Ovary (tissue), 10 donors: ENCODE measurements at places on chromosomes 7 and 10. TPM values are rescaled to one million over a fixed set of nuclear protein-coding genes. Genes with fewer than 3 reads are reported as not detected.

DNA sequence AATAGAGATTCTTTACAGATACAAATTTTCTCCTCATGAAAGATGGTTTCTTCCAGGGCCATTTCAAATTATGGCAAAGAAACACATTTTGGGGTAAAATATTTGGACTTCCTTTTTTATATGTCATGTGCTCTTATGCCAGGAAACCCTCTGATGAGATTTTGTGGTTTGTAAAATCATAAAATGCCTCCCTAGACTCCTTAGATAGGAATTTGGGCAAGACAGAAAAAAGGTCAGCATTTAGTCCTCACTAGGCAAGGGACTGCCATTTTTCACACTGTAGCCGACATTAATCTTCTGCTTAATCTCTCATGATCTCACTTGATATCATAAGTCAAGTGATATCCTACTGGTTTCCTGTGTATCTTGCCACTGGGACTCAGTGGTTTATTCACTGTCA is 286.4 kb downstream of the ARHGAP12 start:
- DNase-seq, result no peak

DNA sequence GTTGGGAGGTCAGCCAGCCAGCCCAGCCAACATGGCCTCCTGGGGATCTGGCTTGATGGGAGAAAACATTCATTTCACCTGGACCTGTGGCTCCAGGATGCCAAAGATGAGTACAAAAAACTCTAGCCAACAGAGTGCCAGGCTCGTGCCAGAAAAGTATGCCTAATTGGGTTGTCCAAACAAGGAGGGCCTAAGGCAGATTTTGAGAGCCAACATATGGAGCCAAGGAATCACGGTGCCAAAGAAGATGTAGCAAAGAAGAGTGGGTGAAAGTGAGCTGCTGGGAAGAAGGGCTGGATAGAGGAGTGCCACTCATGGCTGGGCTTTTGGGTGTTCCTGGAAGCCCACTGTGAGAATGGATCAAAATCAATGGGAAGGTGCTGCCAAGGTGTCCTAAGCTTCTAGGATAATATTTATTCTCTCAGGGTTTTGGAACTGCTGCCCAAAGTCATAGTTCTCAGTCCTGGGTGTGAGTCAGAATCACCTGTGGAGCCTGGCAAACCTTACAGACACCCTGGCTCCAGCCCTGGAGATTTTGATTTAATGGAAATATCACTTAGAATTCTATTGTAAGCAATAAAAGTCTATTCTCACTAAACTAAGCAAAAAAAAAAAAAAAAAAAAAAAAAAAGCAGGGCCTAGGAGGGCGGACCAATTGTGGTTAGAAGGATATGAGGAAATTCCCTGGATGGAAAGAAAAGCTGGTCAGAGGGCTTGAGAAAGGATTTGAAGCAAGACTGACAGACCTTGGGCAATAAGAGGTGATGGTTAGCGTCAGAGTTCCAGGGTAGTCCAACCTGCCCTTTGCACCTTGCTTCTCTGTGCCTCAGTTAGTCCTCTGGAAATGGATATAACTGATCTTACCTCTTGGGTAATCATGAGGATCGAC is 182.2 kb upstream of the PRR15 start:
- no peak for DNase-seq

DNA sequence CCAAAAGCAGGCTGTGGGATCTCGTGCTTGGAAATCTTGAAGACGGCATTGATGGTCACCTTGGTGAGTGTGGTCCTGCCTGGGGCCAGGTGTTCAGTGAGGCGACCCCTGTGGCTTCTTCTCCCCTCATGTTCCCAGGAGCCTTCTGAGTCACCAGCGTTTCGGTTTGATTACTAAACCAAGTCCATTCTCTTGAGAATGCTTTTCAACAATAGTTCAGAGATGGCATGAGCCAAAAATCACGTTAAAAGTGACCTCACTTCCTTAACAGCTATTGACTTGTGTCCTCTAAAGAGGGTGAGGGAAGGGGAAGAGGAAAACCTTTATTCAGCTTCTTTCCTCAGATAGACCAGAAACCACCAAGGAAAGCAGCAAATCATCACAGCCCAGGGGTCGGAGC is 315.2 kb downstream of the GATA3 start:
- no peak for DNase-seq

DNA sequence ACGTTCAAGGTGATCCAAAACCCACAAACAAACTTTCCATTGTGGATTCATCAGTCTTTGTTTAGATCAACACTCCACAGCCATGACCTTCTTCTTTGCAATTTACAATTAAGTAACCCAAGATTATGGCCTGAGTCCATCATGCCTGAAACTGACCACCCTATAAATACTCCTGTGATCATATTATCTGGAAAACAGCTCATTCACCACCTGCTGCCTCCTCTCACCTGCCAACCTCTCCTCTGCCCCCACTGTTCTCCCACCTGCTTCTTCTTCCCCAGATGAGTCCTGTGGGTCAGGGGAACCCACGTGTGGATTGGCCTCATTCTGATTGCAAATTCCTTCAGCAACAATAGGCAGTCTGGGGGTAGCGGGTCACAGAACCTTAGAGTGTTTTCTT is 81.4 kb downstream of the ABLIM1 start:
- DNase-seq, result no peak

GRCh38 chr7:6536262-6537260 is 14.7 kb downstream of the GRID2IP start:
- no peak for DNase-seq

GRCh38 chr10:48294431-48294830 is 12.0 kb upstream of the MAPK8 start:
- no peak for DNase-seq

DNA sequence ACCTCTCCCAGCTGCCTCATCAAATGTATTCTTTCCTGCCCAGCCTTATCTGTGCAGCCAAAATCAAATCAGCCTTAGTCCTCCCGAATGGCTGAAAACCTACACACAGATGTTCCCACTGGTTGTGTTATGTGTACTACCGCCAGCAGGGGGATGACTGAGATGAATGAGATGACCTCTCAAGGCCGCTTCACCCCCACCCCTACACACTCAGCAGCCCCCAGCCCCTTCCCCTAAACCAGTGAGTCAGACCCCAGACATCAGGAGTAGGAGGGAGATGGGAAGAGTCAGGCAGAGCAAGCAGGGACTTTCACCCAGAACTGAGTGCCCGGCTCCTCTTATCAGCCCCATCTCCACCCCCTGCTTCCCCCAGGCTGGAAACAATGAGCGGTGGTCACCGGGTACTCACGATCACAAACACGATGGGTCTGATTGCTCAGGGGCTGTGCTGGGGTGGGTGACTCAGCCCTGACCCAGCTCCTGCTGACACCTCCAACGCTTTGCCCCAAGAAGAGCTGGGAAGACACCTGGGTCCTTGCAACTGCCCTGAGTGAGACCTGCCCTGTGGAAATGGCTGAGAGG is 6.5 kb upstream of the C10orf105 start:
- DNase-seq, result no peak

- no peak for DNase-seq
These were observed 56.0 kb downstream of the THSD7A start for GRCh38 chr7:11776039-11776438.

DNA sequence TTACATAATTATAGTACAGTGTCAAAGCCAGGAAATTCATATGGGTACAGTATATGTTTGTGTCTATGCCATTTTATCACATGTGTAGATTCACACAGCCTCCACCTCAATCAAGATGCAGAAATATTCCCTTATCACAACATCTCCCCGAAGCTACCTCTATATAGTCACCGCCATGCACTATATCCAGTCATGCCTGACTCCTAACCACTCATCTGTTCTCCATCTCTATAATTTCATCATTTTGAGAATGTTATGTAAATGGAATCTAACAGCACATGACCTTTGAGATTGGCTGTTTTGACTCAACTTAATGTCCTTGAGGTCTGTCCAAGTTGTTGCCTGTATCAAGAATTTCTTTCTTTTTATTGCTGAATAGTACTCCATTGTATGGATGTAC is 22.3 kb upstream of the SLC25A13 start:
- no peak for DNase-seq

GRCh38 chr10:72061491-72061890 is 26.9 kb downstream of the SPOCK2 start:
- DNase-seq, result no peak

The NRCAM gene
- polyA plus RNA-seq, result 1.3 TPM

The MBL2 gene
- not detected for polyA plus RNA-seq

The CABCOCO1 gene
- polyA plus RNA-seq, result 0.38 TPM

The CYP2E1 gene
- 0.96 TPM for polyA plus RNA-seq

The OPALIN gene
- polyA plus RNA-seq, result 0.02 TPM

The NEBL gene
- 2.1 TPM for polyA plus RNA-seq
